ENCODE measurements at places on chromosomes 1 and 21.
A peak's percentile ranks its signal among the peaks of the same experiment; 100 is the strongest.

GRCh38 chr1:247627951-247628350 lies 22.6 kb downstream of the OR2G3 start:
- DNase-seq, result no peak

GRCh38 chr1:15760520-15761211 lies 2.1 kb downstream of the FBLIM1 start:
- peak; percentile 85 for DNase-seq

DNA sequence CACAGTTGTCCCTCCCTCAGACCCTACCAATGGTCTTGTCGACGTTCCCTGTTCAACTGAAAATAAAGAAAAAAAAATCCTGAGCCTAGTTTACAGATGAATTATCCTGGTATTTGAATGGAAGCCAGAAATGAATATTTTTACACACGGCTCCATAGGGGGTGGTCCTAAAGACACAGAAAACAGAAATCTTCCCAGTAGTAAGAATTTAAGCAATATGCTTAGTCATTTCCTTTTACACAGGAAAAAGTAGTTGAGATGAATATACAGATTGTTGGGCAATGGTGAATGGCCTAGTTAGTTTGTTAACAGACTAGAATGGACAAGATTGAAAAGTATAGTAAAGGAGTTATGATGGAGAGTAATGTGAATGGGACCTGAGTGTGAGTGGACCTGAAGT lies 67.4 kb downstream of the RGS18 start:
- DNase-seq, result no peak

DNA sequence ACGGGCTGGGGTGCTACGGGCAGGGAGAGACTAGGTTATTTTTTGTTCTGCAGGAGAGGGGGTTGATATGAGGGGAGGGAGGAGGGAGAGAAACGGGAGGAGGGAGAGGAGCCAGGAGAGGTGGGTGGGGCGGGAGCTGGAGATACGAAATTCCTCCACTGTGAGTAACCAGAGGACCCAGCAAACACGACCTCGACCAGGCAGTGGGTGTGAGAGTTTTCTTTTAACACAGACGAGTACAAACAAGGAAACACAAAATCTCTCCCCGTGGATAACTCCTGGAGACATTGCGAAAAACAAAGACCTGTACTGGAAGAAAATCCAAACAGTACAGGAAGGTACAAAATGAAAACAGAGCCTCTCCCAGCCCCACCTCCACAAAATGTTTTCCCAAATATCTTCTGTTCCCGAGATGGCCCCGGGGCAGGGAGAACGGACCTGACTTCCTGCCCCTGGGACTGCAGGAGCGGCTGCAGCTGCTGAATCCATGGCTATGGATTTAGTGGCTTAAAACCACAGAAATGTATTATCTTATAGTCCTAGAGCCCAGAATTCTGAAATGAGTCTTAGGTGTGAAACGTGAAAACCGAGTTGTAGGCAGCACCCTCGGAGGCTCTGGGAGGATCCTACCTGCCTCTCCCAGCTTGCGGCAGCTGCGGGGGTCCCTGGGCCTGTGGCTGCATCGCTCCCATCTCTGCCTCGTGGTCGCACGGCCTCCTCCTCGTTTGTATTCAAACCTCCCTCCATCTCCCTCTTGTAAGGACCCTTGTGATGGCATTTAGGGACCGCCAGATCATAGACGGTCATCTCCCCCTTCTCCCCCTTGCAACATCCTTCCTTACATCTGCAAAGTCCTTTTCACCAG lies 82.2 kb downstream of the RIPK4 start:
- DNase-seq, result peak; percentile 79

- no peak for DNase-seq
These were observed 53.6 kb upstream of the DMRTA2 start for GRCh38 chr1:50476800-50477199.

GRCh38 chr1:111271464-111271801 lies 19.2 kb upstream of the CHIA start:
- DNase-seq, result no peak

DNA sequence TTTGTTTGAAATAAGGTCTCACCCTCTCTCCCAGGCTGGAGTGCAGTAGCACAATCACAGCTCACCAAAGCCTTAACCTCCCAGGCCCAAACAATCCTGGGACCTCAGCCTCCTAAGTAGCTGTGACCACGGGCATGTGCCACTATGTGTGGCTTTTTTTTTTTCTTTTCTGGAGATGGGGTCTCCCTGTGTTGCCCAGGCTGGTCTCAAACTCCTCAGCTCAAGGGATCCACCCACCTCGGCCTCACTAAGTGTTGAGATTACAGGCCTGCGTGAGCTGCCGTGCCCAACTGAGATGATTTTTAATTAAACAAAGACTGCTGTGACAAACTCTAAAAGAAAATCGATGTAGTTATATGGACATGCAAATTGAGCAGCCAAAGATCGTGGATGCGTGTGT lies 768.4 kb upstream of the ADGRL2 start:
- no peak for DNase-seq

DNA sequence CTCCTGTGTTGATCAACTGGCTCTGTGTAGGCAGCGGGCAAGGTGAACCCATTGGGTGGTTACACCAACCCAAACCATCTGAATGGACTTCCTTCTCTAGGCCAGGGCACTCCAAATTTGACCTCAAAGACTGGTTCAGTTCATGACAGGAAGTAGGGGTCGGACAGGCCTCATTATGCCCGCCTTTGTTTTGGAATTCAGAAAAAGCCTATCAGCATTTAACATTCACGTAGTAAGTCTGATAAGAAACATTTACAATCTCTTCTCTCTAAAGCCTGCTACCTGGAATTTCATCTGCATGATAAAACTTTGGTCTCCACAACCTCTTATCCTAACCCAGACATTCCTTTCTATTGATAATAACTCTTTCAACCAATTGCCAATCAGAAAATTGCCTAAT lies 97.1 kb upstream of the ETV3 start:
- DNase-seq, result no peak

- peak; percentile 40 for DNase-seq
These were observed 17.7 kb upstream of the PTPRC start for GRCh38 chr1:198620951-198621824.

DNA sequence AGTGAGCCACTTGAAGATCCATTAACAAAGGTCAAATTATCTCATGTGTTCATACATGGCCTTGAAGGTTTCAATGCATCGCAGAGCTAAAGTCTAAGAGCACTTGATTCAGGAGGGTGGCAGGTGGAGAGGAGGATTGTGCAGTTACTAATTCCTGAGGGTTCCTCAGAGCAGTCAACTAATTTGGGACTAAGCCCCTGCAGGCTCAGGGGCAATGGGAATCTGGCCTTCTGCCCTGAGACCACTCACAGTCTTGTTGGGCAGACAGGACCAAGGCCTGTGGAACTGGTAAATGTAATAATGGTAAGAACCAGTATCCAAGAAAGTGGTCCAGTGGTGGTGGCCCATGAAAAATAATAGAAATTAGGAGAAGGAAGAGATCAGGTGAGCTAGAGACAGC lies 127.4 kb upstream of the HMGB4 start:
- no peak for DNase-seq

DNA sequence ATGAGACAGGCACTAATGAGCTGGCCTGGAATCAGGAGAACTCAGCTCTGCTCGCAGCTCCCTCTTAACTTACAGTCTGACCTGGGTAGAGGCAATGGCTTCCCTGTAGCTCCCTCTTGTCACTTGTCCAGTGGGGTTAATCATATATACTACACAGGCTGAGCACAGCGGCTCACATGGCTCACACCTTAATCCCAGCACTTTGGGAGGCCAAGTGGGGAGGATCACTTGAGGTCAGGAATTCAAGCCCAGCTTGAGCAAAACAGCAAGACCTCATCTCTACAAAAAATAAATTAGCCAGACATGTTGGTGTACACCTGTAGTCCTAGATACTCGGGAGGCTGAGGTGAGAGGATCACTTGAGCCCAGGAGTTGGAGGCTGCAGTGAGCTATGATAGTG lies 4.2 kb downstream of the S100A6 start:
- no peak for DNase-seq

GRCh38 chr1:162562470-162562828 lies 927 bp downstream of the UAP1 start:
- DNase-seq, result no peak

GRCh38 chr1:90044346-90044745 lies 49.4 kb downstream of the ZNF326 start:
- DNase-seq, result no peak

DNA sequence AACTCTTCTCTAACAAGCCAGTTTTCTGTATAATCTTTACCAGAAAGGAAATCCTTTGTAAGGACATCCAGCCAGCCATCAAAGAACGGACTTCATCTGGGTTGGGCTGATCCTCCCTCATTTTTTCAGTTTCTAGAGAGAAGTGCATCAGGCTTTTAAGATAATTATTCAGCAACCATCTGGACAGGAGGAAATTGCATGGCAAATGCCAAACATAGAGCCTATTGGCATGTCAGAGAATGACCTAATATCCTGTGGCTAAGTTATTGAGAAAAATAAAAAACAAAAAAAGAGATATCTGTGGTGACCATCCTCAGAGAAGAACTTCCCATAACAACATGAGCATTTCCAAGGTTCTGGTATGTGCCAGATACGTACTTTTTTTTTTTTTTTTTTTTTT lies 74.9 kb upstream of the BEND5 start:
- DNase-seq, result no peak

GRCh38 chr21:38297194-38297631 lies 40.4 kb downstream of the KCNJ15 start:
- no peak for DNase-seq

- no peak for DNase-seq
These were observed 4.9 kb downstream of the MOB3C start for GRCh38 chr1:46611691-46612221.

DNA sequence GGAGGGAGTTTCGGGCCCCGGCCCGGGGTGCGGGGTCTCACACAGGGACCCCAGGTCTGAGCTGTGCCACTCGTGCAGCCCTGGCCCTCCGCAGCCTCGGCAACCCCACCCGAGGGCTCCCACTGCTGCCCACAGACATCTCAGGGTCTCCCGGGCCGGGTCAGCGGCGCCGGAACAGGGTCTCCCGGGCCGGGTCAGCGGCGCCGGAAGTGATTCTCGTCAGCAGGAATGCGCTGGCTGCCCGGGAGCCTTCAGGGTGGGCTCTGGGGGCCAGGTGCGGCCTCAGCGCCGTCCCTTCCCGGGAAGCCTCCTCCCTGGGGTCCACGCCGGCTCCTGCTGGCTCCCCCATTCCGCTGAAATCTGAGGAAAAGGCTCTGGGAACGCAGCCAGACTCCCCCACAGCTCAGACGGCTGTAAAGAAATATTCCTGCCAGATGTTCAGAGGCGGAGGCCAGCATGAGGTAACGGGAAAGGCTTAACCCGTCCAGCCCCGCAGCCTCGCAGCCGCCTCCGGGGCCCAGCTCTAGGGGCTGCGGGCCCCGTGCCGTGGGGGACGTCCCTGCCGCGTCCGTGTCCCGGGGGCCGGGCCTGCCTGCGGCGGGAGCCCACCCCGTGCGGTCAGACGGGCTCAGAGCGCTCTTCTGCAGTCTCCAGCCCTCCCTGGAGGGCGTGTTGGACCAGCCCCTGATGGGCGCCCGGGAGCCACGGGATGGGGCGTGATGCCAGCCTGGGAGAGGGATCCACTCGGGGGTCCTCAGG lies 8.7 kb upstream of the COL6A1 start:
- peak; percentile 92 for DNase-seq

- no peak for DNase-seq
These were observed 69.5 kb upstream of the SSX2IP start for GRCh38 chr1:84759756-84760155.

DNA sequence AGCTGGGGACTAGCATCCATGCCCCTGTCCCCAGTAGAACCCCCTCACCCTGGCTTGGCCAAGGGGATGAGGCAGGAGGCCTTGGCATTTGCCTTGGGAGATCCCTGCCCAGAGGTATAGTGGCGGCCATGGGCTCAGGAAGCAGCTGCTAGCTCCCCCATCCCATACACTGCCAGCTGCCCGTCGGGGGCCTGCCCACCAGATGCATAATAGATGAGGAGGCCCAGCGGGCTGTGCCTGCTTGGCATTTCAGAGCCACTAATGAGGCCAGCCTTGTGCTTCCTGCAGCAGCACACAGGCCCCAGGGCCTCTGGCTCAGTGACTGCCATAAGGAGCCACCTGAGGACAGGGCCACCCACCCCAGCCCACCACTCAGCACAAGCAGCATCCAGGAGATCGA lies 23.6 kb downstream of the RAP1GAP start:
- no peak for DNase-seq

GRCh38 chr21:40936771-40937261 lies 89.9 kb upstream of the DSCAM start:
- no peak for DNase-seq

GRCh38 chr1:244460197-244460596 lies 876 bp upstream of the CATSPERE start:
- DNase-seq, result peak; percentile 20

DNA sequence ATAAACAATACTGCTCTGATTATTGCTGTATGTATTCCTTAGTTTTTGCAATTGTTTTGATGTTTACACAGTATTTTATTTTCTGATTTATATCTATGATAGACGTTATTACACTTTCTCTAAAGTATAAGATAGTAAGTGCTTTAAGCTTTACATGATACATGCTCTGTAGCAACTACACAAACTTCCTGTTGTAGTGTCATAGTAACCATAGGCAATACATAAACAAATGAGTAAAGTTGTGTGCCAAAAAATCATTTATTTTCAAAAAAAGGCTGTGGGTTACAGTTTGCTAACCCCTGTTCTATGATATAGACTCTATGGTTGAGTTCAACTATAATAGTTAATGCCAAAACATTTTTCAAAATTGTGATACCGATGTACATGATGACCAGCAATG lies 1156.4 kb downstream of the AMY1C start:
- no peak for DNase-seq

DNA sequence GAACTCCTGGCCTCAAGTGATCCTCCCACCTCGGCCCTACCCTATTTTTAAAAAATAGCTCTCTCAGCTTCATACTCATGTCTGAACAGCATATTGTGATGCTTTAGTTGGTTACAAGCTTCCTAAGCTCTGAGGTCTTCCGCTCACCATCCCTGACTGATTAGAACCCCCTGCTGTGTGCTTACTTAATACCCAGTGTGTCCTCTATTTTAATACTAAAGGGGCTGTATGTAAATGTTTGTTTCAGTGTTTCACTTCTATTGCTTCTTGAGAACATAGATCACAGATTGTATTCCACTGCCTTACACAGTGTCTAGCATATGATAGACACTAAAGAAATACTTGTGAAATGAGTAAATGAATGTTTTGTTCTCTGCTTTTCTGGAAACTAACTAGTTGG lies 29.8 kb downstream of the ZYG11B start:
- DNase-seq, result no peak

- DNase-seq, result no peak
These were observed 352.5 kb downstream of the ADGRL2 start for GRCh38 chr1:82153272-82153629.

DNA sequence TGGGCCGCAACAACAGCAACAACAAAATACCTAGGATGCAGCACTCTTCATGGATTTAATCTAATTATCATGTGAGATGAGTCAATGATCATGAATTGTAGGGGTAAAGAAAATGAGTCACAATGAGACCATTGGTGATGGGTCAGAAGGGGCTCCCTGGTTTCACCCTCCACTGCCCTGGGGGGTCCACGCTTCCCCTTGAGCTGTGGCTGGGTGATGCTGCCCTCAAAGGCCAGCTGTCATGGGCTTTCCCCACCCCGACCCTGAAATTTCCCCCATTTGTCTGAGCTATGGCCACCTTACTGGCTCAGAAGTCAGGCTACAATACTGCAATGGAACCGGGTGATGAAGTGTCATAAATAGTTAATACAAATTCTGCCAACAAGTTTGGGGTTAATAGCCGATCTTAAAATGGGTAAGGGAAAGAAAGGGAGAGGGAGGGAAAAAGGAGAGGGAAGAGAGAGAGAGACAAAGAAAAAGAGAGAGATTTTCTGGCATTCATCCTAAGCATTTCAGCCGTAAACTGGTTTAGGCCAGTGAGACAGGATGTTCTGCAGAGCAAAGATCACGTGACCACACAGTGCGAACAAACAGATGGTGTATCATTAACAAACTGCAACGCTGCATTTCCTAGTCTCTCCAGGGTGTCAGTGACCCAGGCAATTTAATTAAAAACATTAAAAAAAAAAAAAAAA lies 143.4 kb upstream of the ERRFI1 start:
- peak; percentile 75 for DNase-seq
